ENCODE measurements at places on chromosomes 4 and X.

DNA sequence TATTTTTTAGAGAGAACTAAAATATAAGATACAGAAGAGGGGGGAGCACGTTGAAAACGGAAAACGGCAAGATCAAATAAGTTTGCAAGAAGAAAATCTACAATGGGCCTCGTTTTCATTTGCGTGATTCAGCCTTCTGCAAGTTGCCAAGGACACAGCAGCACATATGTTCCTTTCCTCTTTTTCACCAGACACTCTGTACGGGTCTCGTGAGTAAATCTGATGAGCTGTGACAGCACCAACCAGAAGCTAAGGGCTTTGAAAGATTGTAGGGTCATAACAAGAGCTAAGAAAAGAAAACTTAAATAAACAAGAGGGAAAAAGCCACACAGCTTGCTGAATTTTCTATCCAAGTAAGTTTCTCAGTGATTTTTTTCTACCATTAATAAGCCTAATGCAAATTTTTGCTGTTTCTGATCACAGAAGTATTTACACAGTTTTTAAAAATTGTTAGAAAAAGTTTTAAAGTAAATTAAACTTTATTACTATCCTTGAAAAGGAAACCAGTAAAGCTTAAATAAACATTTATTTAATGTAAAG lies 63.4 kb downstream of the SCML2 start:
- peak; percentile 1 for DNase-seq

- DNase-seq, result peak; percentile 36
Observed at GRCh38 chr4:111506706-111507105, 638.5 kb upstream of the FAM241A start.

DNA sequence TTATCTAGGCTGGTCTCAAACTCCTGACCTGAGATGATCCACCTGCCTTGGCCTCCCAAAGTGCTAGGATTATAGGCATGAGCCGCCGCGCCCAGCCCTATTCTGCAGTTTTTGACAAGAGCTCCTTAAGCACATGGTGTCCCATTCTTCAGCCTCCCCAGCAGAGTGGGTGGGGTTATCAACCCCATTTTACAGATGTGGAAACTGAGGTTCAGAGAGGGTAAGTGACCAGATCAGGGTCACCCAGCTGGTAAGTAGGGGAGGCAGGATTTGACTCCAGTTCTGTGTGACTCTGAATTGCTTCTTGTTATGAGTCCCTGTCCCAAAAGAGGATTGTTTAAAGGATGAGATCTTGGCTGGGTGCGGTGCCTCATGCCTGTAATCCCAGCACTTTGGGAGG lies 14.5 kb downstream of the MAN2B2 start:
- DNase-seq, result no peak

DNA sequence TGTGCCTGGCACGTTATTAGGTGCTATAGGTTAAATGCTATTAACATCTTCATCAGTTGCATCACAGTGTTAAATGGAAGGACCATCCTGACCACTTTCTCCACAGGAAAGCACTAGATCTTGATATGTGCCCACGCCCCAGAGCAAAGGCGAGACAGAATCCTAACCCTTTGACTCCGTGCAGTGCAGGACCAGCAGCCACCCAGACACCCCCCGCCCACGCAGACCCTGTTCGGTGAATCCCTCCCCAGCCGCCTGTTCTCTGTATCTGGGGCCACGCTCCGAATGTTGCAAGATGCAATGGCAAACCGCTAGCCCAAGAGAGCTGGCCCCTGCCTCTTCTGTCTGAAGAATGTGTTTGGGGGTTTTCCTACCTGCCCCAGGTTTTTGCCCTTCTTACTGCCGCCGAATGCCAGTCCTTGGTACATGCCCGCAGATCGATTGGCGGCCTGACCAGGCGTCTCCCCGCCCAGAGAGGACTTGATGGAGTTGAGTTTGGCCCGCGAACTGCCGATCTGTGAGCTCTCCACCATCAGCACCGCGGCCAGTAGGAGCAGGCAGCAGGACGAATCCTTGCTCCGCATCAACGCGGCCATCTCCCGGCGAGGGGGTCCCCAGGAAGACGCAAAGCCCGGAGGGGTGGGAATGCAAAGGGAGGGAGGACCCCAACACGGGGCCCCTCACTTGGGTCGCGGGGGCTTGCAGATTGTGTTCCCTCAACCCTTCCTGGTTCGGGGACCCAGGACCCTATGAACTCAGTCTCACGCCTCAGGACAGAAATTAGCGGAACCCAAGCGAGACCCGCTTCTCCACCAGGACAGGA lies 906 bp downstream of the DKK2 start:
- no peak for DNase-seq

GRCh38 chr4:181845617-181846016 lies 397.6 kb upstream of the TENM3 start:
- no peak for DNase-seq

DNA sequence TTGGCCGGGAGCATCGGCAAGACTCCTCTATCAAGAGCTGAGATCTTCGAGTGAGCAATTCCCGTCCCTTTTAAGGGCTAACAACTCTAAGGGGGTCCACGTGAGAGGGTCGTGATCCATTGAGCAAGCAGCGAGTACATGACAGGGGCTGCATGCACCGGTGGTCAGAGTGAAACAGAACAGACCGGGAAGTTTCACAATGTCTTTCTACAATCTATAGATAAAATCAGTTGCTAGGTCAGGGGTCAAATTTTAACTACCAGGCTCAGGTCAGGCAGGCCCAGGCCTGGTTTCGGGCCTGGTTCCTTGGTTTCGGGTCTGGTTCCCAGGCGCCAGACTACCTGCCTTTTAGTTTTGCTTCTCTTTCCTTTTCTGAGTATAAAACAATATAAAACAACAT lies 160.1 kb downstream of the PTCHD1 start:
- DNase-seq, result no peak

DNA sequence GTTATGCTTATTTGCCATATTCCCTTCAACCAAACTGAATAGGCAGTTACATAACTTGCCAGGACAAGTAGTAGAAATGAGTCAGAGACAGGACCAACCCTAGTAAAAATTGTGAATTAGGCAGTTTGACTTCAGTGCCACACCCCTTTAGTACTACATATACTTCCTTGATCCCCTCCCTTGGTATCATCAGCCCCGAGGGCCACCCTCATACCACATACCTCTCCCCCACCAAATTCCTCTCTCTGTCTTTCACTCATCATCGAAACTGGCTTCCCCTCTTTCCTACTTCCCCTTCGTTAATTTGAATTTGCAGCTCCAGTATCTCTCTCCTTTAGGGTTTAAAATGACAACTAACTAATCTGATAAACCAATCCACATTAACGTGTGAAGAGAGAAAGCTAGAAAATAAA lies 7.9 kb upstream of the PTPN13 start:
- DNase-seq, result no peak

DNA sequence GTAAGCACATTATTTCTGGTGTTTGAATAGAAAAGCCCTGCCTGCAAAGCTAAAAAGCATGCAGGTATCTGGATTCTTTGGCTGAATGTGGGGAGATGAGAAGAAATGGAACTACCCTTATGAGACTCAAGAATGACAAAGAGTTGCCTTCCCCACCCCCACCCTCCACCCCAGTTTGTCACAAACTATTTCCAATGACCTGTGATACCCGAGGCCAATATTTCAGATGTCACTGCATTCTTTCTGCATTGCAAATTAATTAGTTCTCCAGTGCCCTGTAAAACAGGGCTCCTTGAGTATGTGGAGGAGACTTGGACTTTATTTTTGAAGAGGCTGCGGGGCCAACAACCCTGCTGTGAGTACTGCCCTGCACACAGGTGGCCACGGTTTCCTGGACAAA lies 116.4 kb downstream of the ZNF827 start:
- DNase-seq, result no peak

DNA sequence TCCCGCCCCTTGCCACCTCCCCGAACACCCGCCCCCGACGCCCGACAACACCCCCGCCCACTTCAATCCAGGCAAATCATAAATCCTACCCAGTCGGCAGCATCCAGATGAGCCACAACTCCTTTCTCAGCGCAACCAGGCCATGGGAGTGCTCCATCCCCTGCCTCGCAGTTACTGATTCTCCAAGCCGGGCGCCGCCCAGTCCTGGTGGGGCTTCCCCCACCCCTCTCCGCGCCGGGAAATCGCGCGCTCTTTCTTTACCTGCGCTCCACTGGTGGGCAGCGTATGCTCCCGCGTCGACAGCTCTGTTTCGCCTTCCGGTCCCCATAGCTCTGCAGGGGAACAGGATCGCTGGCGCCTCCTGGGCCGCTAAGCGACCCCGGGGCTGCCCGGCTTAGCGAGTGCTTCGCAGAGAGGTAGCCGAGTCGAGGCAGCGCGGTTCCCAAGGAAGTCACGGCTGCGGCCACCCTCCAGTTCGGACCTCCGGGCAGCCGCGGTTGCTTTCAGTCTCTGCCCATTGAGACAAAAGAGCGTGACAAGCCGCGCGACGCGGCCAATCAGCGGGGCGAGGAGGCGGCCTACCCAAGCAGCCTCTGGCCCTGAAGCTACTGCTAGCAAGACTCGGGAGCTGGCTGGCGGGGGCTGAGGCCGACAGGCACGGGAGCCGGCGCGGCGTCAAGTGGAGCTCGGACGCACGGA lies 43.7 kb upstream of the TMSB15B start:
- DNase-seq, result peak; percentile 18

- DNase-seq, result no peak
Observed at GRCh38 chr4:101083131-101083530, 264.2 kb downstream of the PPP3CA start.

DNA sequence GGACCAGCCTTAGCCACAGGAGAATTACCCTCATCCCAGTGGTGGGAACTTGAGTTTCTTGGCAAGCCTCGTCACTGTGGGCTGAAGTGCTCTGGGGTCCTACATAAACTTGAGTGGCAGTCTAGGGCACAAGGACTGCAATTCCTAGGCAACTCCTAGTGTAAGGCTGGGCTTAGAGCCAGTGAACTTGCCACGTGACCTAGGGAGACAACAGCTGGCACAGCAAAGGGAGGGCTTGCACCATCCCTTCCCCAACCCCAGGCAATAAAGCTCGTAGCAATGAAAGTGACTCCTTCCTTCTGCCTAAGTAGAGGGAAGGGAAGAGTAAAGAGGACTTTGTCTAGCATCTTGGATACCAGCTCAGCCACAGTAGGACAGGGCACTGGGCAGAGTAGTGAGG lies 81.8 kb downstream of the TEX11 start:
- DNase-seq, result no peak

GRCh38 chrX:94524867-94525266 lies 850.9 kb downstream of the FAM133A start:
- no peak for DNase-seq

GRCh38 chrX:57930051-57930450 lies 19.8 kb upstream of the ZXDA start:
- DNase-seq, result no peak

DNA sequence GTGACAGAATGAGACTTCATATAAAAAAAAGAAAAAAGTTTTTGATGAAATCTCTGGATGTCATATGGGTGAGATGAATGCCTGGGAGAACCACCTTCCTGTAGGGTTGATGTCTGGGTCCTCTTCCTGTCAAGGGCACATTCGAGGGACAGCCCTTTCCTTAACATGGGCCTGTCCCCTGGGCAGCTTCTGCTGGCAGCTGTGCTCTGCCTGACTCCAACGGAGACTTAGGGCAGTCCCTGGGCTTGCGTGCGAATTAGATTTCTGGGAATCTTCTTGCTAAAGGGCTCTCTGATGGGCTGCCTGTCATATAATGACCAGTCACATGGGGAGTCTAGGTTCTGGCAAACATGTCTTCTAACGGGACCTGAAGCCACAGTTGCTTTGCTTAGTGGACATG lies 40.7 kb downstream of the TNIP2 start:
- DNase-seq, result no peak

DNA sequence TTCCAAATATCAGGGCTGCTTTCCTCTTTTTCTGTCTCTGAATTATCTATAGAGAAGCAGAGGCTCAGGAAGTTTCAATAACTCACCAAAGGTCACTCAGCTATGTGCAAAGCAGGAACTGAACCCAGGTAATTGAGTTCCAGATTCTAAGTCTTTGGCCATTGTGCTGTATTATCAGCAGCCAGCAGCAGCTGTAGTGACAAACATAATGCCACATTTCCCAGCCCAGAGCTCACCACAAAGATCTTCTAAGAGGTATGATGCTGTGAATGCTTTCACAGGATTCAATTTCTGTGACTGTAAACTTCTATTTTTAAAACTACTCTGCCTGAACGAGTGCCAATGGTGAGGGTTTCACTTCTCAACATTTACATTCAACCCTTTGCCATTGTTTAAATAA lies 56.4 kb downstream of the SPOCK3 start:
- DNase-seq, result no peak

DNA sequence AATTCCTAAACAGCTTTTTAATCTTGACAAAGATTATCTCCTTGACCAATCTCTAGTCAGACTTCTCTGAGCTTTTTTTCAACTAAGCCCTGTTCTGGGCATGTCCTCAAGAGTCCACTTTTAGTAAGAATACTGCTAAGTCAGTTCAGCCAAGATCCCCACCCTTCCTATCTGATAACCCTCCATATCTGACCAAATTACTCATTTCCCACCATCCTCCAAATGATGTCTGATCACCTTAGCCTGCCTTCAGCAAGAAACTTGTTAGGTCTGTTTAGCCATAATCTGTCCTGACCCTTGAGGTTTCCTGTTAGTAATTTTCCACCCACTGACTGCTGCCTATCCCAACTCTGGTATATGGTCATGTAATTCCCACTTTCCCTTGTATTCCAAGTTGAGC lies 65.2 kb downstream of the FAM13A start:
- DNase-seq, result no peak

DNA sequence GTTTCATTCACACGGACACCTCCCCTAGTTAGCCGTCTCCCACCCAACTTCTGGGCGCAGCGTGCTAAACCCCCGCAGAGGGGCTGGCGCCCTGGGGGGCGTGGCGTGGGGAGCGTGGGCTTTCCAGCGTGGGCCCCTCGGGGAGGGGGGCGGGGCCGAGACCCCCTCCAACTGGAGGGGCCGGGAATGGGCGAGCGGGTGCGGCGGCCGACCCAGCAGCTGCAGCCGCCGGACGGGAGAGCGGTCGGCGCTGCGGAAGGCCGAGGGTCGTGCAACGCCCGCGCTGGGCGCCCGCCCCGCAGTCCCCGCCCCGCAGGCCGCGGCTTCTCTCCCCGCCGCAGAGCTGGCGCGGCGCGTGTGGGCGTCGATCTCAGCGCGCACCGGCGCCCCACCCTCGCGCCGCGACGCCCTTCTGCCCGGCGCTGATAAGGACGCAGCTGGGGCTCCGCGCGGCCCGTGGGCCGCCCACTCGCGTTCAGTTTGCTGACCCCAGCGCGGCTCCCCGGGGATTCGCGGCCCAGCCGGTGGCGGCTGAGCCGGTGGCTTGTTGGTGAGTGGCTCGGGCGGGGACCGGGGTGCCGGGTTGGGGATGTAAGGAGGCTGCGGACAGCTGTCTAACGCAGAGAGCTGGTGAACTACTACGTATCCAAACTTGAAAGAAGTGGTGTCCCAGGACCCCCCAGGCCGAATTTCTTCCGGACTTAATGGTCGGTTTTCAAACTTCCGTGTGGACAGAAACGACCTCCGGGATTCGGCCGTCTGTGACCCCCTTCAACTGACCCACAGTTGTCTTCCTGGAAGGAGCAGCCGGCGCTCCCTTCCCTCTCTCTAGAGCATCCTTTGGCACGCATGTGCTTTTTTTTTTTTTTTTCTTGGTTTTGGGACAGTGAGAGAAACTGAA lies 1.5 kb downstream of the FHDC1 start:
- DNase-seq, result no peak

DNA sequence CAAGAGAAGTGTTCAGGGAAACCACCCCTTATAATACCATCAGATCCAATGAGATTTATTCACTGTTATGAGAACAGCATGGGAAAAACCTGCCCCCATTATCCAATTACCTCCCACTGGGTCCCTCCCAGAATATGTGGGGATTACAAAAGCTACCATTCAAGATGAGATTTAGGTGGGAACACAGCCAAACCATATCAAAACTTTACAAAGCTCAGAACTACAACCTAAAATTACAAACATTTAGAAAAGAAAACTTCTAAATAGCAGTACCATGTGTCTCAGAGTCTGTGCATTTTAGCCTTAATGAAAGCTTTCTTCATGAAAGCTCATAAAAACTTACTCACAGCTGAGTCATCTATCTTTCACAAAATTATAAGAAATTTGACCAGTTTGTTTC lies 1442.8 kb upstream of the PCDH7 start:
- no peak for DNase-seq
